Activated T-helper 9 cell treated with anti-CD3 and anti-CD28 coated beads, Interleukin-2, amount 50 U/mL, for 16 hours (primary cell): ENCODE measurements at places on chromosomes 3 and 15.

GRCh38 chr3:61562721-61563312 lies 1.4 kb downstream of the PTPRG start:
- DNase-seq, result no peak

GRCh38 chr3:130661140-130661891 lies 85.3 kb downstream of the PIK3R4 start:
- DNase-seq, result no peak

- no peak for DNase-seq
Observed at GRCh38 chr3:24040311-24040710, 95.2 kb downstream of the NR1D2 start.

DNA sequence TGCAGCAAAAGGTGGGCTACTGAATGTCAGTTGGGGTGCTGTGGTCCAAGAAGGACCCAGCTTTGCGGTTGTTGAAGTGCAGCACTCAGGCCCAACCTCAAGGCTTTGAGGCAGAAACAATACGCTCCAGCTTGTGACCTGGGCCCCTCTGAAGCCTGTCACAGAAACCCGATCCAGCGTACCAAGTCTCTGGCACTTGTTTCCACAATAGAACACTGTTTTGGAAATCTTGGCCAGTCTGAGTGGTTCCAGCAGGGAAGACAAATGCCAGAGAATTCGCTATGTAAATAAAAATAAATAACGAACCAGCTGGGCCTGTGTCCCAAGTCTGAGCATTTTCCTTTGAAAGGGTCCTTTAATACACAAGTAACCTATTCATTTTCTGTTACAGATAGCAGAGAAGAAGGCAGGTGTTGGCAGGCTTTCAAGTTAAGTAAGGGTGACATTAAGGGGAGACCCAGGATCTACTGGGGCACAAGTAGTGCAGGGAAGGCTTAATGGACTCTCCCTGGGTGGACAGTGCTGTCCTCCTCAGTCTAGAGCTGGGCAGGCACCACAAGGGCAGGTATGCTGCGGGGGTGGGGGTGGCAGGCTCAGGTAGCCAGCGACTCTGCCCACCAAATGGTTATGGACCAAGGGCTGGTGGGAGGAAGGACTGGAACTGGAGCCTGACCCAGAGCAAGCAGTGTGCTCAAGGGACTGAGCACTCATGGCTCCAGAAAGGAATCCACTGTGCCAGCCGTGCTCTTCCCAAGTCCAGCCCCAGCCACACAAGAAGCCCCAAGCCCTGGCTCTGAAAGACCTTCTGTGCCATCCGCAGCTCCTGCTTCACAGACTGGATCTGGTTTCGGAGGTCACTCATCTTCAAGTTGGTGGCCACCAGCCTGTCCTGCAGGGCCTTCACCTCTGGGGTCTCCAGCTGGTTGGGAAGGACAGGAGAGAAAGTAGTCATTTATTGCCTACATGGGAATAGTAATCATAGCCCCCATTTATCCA lies 26.3 kb downstream of the CCDC13 start:
- DNase-seq, result no peak

GRCh38 chr3:189169728-189170127 lies 2.0 kb upstream of the TPRG1 start:
- DNase-seq, result no peak
